T-cell (primary cell): ENCODE measurements at places on chromosomes 16 and 17. TPM values are rescaled to one million over a fixed set of nuclear protein-coding genes. Genes with fewer than 3 reads are reported as not detected.

The KRTAP9-2 gene
- not detected for total RNA-seq

The PRAC1 gene
- total RNA-seq: not detected

DNA sequence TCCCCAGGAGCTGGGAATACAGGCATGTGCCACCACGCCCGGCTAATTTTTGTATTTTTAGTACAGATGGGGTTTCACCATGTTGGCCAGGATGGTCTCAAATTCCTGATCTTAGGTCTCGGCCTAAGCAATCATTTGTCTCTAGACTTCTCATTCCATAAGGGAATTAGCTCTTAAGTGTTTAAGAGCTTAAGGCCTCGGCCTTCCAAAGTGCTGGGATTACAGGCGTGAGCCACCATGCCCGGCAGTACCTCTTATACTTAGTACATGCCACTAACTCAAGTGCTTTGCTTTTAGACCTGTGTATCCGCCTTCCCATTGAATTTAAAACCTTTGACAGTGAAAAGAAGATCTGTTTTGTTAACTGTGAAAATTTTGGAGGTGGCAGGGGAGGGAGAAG, 16.6 kb upstream of the IL21R start:
- H3K36me3 ChIP-seq: no peaks in the 10 kb centered on the region
- no peak for DNase-seq
- no peak overlapping the region for H3K27ac ChIP-seq

- H3K4me1 ChIP-seq: no peaks in the 10 kb centered on the region
- no peaks in the 10 kb centered on the region for H3K36me3 ChIP-seq
- H3K4me3 ChIP-seq: no peak overlapping the region
- peaks cover 16% of the 10 kb centered on the region for H3K27me3 ChIP-seq
- DNase-seq: peak; percentile 63
Measured at GRCh38 chr17:19447085-19447583, 36.1 kb downstream of the RNF112 start.

- no peak overlapping the region for H3K4me3 ChIP-seq
- peaks cover 2% of the 10 kb centered on the region for H3K4me1 ChIP-seq
- DNase-seq: no peak
- H3K36me3 ChIP-seq: no peaks in the 10 kb centered on the region
Measured at GRCh38 chr16:82195917-82196494, 26.0 kb upstream of the MPHOSPH6 start.

GRCh38 chr16:66003201-66003600, 363.3 kb upstream of the CDH5 start:
- no peaks in the 10 kb centered on the region for H3K36me3 ChIP-seq
- H3K4me1 ChIP-seq: no peaks in the 10 kb centered on the region
- no peak for DNase-seq
- H3K27me3 ChIP-seq: no peaks in the 10 kb centered on the region
- no peak overlapping the region for H3K4me3 ChIP-seq

- no peak overlapping the region for H3K4me3 ChIP-seq
- no peaks in the 10 kb centered on the region for H3K36me3 ChIP-seq
- peaks cover 10% of the 10 kb centered on the region for H3K27me3 ChIP-seq
- H3K27ac ChIP-seq: no peak overlapping the region
Measured at GRCh38 chr17:32826076-32826475, 50.8 kb downstream of the MYO1D start.

DNA sequence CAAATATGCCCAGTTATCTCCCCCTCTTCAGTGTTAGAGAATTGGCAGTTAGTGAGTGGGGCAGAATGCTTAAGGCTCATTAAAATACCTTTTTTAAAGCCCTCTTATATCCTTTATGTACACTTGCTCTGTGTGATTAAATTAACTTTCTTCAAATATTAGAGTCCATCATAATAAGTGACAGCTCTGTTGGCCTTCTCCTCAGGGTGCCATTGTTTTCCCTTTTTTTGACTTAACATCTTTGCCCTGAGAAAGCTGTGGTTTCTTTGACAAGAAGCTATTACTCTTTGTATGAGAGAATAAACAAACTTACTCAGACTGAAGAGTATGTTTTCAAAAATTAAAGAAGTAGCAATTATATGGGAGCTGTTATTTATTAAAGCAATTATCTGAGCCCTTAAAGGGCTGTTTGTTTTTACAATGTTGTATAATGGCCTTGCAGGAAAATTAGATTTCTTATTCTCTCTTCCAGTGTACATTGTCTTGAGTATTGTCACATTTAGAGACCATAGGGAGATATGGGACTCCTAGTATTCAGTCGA, 13.4 kb downstream of the RBBP6 start:
- no peaks in the 10 kb centered on the region for H3K36me3 ChIP-seq
- no peak overlapping the region for H3K27ac ChIP-seq
- no peaks in the 10 kb centered on the region for H3K27me3 ChIP-seq
- no peak for DNase-seq
- no peak overlapping the region for H3K4me3 ChIP-seq
- peaks cover 7% of the 10 kb centered on the region for H3K4me1 ChIP-seq
